ENCODE measurements at places on chromosomes 13 and 19. TPM values are rescaled to one million over a fixed set of nuclear protein-coding genes. Genes with fewer than 3 reads are reported as not detected.

DNA sequence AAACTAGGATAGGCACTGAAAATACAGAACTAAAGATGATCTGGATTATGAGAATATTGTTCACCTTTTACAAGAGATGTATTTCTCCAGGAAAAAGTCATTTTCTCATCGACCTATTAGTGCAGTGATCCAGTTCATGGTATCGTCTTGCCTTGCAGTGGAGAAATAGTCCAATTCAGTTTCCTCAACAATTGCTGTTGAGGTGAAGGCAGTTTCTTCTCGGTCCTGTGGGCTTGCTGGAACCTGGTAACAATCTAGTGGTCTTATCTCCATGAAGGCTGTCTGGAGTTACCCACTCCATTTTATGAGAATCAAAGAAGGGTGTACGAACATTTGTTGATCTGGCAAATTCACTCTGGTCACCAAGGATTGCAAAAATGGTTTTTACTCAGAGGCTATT, 266.8 kb downstream of the LHFPL6 start:
- DNase-seq = no peak

The CFD gene
- polyA plus RNA-seq = 2,164 TPM

The ERICH4 gene
- not detected for polyA plus RNA-seq

DNA sequence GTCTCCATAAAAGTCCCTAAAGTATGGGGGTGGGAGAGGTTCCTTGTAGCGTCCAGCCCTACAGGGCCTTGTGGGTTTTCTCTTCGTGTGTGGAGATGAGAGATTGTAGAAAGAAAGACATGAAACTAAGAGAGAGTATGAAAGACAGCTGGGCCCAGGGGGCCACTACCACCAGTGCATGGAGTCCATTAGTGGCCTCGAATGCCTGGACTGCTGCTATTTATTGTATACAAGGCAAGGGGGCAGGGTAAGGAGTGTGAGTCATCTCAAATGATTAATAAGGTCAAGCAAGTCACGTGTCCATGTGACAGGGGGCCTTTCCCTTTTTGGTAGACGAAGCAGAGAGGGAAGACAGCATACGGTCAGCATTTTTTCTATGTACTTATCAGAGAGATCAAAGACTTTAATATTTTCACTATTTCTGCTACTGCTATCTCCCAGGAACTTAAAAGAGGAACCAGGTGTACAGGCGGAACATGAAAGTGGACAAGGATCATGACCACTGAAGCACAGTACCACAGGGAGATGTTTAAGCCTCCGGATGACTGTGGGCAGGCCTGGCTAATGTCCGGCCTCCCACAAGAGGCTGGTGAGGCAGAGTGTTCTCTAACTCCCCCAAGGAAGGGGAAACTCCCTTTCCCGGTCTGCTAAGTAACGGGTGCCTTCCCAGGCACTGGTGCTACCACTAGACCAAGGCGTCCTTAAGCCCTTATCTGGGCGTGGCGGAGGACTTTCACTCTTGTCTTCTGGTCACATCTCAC, 25.5 kb downstream of the FGF21 start:
- no peak for DNase-seq

DNA sequence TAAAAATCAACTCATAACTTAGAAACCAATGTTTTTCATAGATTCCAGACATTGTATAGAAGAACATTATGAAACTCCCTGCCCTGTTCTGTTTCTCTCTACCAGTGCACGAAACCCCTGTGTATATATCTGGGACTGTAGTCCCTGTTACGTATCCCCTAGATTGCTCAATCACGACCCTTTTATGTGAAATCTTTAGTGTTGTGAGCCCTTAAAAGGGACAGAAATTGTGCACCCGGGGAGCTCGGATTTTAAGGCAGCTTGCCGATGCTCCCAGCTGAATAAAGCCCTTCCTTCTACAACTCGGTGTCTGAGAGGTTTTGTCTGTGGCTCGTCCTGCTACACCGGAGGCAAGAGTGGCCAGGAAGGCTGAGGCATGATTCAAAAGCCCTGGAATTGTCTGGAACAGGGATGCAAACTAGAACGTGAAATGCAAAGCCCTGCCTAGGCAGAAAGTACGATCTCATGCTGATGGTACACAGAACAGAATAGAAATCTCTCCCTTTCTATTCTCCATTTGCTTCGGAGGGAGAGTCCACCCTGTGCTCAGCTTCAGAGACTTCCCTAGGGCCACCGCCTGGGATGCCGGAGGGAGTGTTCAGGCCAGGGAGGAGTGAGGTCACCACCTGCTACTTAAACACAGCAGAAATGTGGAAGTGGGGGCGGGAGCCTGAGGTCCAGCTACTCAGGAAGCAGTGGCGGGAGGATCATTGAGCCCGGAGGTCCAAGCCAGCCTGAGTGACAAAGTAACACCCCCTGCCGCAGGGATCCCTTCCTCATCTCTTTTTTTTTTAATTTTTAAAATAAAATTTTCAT, 758 bp upstream of the ZNF888 start:
- DNase-seq = no peak

DNA sequence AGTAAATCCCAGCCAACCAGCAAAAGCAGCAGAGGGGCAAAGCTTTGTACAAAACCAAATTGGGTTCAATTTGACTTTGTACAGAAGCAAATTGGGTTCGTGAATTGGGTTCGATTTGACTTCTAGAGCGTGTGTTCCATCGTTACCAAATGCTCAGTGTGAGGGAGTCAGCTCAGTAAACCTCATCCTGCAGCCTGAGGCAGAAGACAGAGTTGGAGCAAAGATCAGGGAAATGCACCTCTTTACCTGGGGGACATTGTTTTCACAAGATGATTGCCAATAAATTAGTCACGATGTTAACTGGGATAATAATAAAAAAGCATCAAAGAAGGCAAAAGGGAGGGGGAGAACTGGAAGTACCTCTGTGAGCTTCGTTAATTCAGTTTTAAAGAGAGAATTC, 1.5 kb downstream of the RAB20 start:
- no peak for DNase-seq

GRCh38 chr13:106522898-106523525, 12.4 kb downstream of the EFNB2 start:
- DNase-seq = no peak

- DNase-seq = no peak
Measured at GRCh38 chr19:10952809-10953208, 8.0 kb upstream of the SMARCA4 start.

DNA sequence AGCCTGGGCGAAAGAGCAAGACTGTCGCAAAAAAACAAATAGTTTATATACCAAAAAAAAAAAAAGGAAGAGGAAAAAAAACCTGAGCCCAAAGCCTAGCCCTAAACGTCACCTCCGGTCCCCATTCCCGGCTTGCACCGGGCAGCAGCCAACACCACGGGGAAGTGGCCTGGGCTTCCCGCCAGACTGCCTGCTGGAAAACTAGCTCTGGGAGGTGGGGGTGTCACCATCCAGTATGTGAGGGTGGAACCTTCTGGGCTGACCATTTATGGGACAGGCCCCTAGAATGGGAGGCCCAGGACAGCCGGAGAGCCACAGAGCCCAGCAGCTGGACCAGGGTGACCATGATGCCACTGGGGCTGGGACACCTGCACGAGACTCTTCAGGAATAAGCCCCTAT, 37.3 kb downstream of the IL12RB1 start:
- DNase-seq = no peak

The HCN2 gene
- polyA plus RNA-seq = 0.43 TPM

The MIR17HG gene
- 0.53 TPM for polyA plus RNA-seq

- DNase-seq = no peak
Measured at GRCh38 chr19:55018216-55018615, 19.8 kb downstream of the GP6 start.

- no peak for DNase-seq
Measured at GRCh38 chr13:113927661-113928581, 46.0 kb downstream of the C13orf46 start.

- DNase-seq = no peak
Measured at GRCh38 chr13:73018336-73018735, 40.5 kb upstream of the KLF5 start.

DNA sequence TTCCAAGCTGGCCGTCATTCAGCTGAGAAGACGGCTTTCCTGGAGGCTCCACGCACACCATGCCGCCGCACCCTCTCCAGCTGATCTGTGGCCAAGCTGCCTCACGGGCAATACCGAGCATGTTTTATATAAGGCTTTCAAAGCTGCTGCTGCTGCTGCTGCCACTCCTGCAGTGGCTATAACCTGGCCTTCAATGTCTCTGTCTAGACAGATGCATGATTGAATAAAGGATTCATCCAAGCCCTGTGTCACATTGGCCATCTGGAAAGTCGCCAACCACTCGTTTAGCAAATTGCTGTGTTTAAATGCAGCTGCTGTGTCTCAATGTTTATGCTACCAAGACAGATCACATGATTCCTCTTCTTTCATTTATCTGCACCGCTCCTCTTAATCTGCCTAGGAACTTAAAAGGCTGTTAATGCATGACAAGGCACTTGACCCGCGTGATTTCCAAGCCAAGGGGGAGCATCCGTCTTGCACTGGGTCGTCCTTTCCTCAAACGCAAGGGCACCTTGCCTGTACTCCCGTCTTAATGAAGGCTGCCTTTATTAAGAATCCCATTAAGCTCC, 114.3 kb downstream of the TEX26 start:
- peak; percentile 64 for DNase-seq

The HIPK4 gene
- polyA plus RNA-seq = 0.20 TPM

- DNase-seq = peak; percentile 20
Measured at GRCh38 chr19:10975374-10976130, 14.7 kb downstream of the SMARCA4 start.

GRCh38 chr13:107907065-107907805, 308.1 kb downstream of the LIG4 start:
- DNase-seq = no peak

- no peak for DNase-seq
Measured at GRCh38 chr19:45591004-45591637, 6.5 kb upstream of the OPA3 start.

DNA sequence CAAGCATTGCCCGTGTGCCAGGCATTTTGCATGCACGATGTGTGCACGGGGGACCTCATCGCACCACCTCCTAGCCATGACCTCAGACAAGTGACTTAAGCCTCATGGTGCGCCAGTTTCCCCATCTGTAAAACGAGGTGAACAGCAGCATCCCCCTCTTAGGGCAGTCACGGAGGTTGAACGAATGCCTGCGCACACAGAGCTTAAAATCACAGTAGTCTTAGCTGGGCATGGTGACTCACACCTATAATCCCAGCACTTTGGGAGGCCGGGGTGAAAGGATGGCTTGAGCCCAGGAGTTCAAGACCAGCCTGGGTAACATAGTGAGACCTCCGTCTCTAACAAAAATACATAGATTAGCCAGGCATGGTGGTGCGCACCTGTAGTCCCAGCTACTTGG, 48.6 kb downstream of the PIN1 start:
- DNase-seq = no peak

DNA sequence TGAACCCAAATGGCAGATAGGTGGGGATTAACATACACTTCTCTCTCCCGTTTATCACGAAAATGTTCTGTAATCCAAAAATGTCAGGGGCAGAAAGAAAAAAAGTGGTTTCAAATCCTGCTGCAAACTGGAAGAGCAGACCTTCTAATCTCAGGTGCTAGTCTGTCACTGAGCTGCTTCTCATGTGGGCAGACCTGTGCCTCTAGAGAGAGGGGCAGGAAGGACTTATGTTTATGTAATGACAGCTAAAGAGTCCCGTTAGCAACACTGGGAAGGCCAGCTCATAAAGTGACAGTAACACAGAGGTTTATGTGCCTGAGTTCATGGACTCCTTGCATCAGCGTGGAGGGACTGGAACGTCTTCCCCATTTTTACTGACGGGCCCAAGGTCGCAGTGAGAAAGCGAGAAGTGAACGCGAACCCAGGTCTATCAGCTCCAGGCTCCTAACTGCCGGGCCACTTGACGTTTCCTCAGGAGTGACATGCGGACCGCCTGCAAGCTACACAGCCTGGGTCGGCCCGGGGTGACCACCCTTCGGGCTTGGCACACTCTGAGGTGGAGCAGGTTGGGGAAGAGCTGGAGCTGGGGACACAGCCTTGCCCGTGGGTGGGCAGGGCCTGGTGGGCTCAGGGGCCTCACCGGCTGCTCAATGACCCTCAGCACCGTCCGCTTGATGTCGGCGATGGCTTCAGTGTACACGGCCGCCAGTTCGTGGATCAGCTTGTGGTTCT, 9.6 kb upstream of the RSPH6A start:
- no peak for DNase-seq

DNA sequence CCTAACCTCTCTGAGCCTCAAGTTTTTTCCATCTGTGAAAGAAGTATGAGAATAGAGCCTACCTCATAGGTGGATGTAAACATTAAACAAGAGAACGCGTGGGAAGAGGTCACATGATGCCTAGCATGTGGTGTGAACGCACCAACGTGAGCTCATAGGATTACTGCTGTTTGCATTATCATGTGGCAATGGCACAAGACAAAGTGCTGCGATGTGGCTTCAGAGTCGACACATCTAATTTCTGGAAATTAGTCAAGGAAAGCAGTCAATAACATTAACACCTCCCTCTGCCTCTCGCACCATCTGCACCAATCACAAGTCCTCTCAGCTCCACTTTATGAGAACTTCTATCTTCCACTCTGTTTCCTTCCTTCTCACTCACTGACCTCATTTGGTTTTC, 489.7 kb downstream of the COG6 start:
- no peak for DNase-seq

DNA sequence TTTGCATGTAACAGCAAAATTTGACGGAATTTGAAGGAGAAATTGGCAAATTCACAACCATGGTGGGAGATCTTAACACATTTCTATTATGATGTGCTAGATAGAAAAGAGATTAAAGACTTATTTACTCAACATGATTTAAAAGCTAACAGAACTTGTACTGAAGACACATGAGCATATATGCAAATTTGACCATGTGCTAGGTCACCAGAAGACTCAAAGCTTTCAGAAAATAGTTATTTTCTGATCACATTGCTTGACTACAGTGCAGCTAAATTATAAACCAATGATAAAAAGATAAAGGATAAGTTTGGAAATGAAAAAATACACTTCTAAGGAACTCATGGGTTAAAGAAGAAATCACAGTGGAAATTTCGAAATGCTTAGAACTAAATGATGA, 9.1 kb downstream of the GPR183 start:
- DNase-seq = no peak

DNA sequence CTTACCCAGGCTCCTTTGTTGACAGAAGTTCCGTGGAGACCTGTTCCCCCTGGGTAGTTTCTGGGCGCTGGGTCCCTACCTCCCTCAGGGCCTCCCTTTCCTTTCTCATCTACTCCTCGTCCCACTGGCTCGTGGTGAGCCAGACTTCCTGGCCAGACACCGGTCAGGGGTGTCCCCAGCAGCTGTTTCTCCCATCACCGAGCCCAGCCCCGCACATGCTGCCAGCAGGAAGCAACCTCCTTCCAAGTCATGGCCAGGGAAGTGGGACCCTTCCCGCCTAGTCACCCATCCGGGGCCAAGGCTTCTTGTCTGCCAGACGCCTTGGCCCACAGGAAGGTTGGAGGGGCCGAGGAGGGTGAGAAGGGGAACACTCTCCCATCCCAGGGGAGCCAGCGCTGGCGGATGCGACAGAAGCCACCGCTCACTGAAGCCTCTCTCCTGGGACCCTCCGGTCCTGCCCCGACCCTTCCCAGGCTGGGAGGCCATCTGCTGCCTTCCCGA, 5.7 kb downstream of the PAK4 start:
- no peak for DNase-seq

The PTH2 gene
- not detected for polyA plus RNA-seq

The NBEA gene
- polyA plus RNA-seq = 16.9 TPM

The OR7A5 gene
- not detected for polyA plus RNA-seq

The USF2 gene
- polyA plus RNA-seq = 142 TPM

GRCh38 chr13:52377898-52378297, 28.1 kb downstream of the THSD1 start:
- DNase-seq = no peak
